ENCODE measurements at places on chromosomes 5 and 9.

DNA sequence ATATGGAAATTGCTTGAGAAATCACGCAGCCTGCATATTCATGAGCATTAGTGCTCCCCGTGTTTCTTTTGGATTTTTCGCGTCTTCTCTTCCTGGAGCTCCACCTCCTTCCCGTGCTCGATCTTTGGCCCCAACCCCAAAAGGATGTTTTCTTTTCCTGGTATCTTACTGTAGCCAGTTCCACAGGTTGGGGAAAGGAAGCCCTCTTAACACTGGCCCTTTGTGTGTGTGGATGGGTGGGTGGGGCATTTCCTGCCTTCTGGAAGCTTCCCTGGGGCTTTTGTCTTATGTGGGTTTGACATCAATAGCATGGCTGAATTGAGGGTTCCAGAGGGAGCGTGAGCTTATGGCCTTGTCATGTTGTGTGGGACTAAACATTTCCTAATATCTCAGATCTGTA lies 21.9 kb downstream of the STXBP1 start:
- DNase-seq = no peak

- DNase-seq = no peak
Measured at GRCh38 chr9:106745457-106745856, 117.5 kb upstream of the ZNF462 start.

DNA sequence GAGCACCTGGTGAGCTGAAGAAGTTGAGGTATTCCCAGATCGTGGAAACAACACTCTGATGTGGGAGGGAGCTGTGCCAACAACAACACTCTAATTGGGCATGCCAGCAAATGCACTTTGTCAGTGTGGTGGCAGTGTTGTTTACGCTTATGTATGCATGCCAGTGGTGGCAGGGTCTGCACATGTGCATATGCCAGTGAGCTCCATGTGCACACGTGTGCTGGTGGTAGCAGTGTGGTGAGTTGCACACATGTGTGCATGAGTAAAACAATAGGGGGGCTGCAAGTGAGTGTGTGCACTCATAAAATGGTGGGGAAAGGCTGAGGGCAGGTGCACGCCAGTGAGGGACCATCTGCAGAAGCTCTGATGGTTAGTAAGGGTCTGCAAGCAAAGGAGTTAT lies 134.2 kb downstream of the DMRTA1 start:
- DNase-seq = no peak

DNA sequence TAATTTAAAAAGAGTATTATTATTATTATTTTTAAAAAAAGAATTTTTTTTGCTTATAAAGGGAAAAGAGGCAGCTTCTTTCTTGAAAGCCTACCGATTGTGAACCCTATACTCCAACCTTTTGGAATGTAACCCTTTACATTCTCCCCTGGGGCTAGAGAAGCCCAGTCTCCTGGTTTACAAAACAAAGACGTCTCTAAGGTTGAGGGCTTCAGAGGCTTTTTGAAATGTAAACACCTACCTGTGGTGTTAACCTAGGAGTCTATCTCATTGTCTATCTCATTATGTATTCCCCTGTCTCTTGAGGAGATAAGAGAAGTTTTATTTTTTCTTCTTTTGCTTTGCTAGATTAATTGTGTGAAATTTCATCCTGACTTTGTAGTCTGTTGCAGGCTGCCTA lies 4.7 kb downstream of the TNFSF8 start:
- no peak for DNase-seq

DNA sequence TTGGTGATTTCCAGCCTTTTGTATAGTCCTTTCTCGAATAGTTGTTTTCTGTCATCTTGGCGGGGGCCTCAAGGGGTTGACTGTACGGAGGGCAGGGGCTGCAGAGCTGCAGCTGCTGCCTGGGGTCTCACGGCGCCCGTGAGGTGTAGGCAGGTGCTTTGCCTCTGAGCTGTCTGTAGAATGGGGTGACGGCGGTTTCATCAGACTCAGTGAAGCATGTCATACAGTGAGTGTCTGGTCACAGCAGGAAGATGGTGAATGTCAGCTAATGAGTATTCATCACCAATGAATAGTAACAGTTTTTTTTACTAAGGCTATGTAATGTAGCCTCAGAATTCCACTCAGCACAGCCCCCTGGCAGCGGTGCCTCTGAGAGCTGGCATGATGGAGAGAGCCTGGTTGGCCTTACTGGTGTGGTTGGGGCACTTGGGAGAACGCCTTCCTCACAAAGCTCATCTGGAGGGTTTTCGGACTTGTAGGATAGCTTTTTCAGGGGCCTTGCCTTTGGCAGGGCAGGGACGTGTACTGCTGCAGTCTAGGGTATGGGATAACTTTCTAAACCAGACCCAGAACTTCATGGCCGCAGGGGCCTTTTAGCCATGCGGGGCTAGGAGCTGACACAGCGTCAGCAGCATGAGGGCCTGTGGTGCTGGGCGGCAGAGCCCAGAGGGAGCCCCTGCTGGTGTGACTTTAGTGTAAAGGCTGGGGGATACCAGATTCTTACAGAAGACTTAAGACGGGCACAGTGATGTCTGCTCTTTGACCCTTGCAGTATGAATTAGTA lies 15.0 kb downstream of the TENT4A start:
- DNase-seq = no peak
